ENCODE measurements at places on chromosomes 5 and 9.

DNA sequence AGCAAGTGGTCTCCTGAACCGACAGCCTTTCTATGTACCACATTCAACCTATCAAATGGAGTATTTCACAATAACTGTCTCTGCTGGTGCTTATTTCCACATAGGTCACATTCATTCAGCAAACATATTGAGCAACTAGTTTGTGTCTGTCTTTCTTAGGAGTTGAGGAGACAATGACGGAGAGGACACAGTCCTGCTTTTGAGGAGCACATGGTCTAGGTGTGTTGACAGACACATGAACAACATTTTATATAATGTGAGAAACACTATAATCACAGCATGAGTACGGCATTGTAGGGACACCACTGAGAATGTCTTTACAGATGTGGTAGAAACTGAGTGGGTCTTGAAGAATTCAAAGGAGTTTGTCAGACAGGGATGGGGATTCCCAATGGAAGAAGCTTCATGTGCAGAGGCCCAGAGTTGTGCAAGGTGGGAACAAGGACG is 28.5 kb downstream of the NFIL3 start:
- DNase-seq, result no peak

DNA sequence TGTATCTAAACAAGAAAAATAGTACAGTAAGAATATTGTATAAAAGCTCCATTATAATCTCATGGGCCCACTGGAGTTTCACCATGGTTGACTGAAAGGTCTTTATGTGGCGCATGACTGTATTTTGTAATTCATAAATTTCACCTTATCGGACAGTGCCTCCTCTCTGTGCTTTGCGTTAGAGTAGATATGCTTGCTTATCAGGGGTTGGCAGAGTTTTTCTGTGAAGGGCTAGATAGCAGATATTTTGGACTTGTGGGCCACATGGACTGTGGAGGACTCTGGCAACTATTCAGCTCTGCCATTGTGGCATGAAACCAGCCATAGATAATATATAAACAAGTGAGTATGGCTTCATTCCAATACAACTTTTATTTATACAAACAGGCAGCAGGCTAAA is 23.2 kb downstream of the GAPVD1 start:
- DNase-seq, result no peak

GRCh38 chr9:92963831-92964606 is 16.7 kb downstream of the FGD3 start:
- no peak for DNase-seq

DNA sequence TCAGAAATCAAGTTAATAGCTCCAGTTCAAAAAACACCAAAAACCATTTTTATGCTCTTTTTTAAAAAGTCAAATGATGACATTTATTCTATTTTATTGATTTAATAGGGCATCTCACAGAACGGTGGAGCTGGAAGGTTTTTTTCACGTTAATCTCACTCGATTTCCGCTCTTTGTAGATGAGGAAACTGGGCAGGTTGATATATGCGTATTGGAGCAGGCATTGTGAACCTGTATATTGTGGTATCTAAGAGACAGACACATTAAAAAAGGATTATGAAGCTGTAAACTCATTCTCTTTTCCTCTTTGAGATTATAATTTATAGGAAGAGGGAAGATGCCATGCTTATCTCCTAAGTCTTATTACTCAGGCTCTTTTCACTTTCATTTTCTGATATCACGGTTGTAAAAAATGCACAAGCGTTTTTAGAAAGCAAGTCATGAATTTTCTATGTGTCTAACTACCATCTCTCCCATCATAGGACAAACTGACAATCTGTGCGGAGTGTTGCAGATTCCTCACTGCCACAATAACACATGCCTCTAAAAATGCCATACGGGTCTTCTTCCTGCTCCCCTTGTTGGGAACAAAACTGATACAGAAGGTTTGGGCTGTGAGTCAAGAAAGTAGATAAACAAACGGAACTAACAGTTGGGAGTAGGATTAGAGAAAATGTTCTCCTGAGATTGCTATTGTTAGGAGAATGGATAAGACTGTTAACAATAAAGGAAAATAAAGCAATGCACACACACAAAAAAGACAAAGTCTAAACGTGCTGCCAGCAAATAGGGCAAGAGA is 1997.7 kb downstream of the MAT2B start:
- no peak for DNase-seq

DNA sequence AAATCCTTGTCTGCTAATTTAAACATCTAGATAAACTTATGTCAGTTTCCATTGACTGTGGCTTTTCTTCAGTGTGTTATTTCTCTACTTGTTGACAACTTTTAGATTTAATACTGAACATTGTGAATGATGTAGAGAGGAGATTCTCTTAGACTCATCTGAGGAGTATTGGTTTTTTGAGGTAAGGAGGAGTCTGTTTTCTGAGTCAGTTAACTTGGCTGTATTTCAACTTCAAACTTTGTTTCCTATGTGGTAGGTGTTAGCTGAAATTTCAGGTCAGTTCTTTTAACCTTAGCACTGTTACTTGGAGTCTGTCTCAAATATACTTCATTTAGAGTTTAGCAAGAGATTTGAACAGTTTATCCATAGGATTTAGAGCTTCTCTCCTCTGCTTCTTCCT is 67.9 kb downstream of the XRCC4 start:
- DNase-seq, result no peak

GRCh38 chr9:5445886-5446285 is 4.5 kb upstream of the CD274 start:
- no peak for DNase-seq

DNA sequence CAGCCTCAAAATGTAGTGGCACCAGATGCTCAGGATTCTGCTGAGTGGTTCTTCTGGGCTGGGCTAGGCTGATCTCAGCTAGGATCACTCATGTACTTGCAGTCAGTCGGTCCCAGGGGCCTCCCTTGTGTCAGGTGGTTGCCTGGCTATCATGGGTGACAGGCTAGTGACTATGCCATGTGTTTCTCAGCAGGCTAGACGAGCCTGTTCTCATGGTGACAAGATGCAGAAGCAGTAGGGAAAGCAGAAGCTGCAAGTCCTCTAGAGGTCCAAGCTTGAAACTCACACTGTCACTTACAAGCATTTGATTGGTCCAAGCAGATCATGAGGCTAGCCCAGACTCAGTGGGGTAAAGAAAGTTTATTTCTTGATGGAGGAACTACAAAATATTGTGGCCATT is 15.2 kb upstream of the KCNMB1 start:
- no peak for DNase-seq

Measured in left hindlimb (tissue), 1 donor.